Kidney epithelial cell (primary cell): ENCODE measurements at places on chromosomes 5 and 9. TPM values are rescaled to one million over a fixed set of nuclear protein-coding genes. Genes with fewer than 3 reads are reported as not detected.

DNA sequence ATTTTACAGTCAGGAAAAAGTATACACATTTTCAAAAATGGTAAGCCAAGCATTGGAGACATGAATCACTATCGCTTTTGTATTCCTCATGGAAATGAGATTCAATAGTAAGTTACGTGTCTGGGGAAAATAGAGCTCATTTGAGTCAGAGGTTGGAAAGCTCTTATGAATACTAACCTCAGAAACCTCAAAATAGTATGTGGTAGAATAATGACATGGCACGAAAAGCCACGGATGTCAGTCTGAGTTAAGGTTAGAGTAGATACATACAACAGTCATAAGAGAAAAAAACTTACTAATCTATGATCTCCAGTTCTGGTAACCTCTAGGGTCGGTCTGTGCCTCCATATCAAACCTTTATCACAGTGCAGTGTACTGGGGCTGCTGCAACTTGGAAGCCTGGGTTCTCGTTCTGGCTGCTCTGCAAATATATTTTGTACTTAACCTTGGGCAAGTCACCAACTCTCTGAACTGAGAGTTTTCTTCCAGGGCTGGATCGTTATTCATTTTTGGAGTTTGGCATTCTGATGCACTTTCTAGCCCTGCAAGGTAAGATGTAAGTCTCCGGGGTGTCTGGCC lies 31.8 kb downstream of the MAP1B start:
- DNase-seq, result peak; percentile 58

SLIT3 gene
- total RNA-seq, result 2.9 and 5.0 TPM in 2 replicates

GRCh38 chr5:180207593-180207992 lies 1.4 kb downstream of the RASGEF1C start:
- DNase-seq, result no peak

GRCh38 chr9:123642291-123643278 lies 286.6 kb downstream of the CRB2 start:
- no peak for DNase-seq

- no peak for DNase-seq
Observed at GRCh38 chr9:122090287-122090883, 2.7 kb downstream of the TTLL11 start.

DNA sequence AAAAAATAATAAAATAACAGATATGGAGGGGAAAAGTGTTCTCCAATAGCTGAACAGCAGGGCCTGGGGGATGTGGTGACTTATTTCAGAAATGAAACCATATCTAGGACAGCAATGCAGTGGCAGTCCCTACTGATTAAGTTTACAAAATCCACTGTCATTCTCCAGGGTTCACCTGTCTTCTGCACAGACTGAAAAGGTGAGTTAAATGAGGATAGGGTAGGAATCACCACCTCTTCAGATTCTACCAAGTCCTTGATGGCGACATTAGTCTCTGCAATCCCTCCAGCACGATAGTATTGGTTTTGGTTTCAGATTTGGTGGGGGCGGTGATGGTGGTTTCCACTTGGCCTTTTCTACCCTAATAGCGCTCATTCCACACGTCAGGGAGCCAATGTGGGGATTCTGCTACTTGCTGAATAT lies 32.3 kb upstream of the NPM1 start:
- DNase-seq, result no peak

DNA sequence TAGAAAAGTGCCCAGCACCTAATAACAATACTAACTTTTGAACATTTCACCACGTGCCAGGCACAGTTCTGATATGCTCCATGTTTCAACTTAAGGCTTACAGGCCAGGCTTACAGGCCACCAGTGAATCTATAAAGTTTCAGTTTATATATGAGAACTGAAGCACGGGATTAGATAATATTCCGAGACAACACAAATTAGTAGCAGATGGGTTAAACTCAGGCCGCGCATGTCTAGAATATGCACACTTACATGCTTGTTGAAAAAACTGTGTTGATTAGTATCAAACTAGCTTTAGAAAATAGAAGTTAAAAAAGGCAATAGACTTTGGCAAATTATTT lies 587.9 kb downstream of the MTRR start:
- DNase-seq, result no peak

- no peak for DNase-seq
Observed at GRCh38 chr9:96116275-96117064, 185.5 kb downstream of the HSD17B3 start.

GRCh38 chr9:119526698-119527097 lies 157.5 kb upstream of the BRINP1 start:
- DNase-seq, result no peak

DNA sequence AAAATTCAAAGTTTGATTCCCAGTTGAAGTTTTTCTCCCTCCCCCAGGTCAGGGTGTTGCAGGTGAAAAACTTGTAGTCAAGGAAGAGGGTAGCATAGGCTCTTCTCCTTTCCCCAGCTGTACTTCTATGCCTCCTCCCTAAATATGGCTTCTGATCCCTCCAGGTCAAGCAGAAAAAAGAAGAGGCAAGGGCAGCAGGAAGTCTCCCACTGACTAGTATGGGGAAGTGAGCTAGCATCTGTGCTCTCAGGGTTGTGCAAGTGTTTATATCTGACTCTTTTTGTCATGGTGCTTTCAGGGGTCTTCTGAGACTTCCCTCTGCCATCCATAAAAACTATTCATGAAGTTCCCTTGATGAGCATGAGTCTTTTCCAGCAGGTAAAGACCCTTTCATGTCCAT lies 76.0 kb downstream of the ATPSCKMT start:
- no peak for DNase-seq

FBXL17 gene
- total RNA-seq, result 11.6 and 12.7 TPM in 2 replicates

MBLAC2 gene
- total RNA-seq, result 4.6 and 5.6 TPM in 2 replicates

DNA sequence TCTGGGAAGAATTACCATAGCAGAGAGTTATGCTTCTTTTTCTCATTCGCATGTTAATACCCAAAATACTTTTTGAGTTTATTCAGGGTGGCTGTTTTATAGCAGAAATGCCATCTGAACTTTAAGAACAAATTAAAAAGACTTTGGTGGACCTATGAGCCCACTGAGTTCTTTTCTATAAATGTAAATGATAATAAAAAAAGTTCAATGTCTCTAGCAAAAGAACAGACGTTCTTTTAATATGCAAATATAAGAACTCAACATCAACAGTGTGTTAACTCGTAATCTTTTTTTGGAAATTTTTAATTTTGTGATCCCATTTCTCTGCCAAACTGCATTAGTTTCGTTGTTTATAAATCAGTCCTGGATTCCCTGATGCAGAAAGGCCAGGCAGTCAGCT lies 1283.0 kb upstream of the NUDT12 start:
- no peak for DNase-seq

DNA sequence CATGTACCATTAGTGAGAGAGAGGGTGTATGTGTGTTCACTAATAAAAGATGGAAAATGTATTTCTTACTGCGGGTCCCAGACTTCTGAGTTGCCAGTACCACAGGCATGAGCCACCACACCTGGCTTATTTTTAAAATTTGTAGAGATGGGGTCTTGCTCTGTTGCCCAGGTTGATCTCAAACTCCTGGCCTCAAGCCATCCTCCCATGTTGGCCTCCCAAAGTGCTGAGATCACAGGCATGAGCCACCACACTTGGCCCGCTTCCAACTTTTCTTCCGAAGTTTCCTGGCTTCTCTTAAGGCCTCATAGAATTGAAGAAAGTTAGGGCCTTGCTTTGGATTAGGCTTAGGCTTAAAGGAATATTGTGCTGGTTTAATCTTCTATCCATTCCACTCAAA lies 40.4 kb upstream of the F2RL2 start:
- no peak for DNase-seq

GRCh38 chr9:38263532-38263931 lies 129.0 kb upstream of the ALDH1B1 start:
- no peak for DNase-seq

MIER3 gene
- 13.5 and 18.1 TPM in 2 replicates for total RNA-seq

- DNase-seq, result no peak
Observed at GRCh38 chr5:54234304-54234933, 76.0 kb downstream of the ARL15 start.

DNA sequence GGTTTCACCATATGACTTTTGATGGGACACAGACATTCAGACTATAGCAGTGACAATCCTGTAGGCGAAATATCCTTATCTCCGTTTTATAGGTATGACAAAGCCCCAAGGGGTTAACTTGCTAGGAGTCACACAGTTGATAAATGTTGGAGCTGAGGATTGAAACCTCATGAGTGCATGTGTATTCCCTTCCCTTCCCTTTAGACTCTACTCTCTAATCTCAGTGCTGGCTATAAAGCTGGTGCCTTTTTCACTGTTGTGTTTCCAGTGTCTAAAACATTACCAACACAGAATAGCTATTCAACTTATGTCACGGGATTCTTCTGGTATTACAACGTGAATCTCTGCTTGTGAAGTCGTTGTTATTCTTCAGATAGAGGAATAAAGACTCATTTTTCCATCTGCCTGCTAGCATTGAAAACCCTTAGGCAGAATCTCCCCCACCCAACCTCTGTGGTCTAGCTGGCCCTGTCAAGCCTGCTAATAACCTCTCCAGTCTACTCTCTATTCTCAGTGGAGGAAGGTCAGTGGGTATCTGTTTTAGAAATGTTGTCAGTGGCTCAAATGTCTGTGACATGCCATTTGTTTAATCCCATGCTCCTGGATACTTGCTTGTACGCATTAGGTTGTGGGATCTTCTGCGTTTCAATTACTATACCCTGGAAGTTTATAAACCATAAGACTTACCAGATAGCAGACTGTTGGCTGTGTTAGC lies 121.2 kb downstream of the TLE4 start:
- no peak for DNase-seq

GRCh38 chr5:126234563-126235195 lies 188.5 kb upstream of the GRAMD2B start:
- DNase-seq, result peak; percentile 32

DNA sequence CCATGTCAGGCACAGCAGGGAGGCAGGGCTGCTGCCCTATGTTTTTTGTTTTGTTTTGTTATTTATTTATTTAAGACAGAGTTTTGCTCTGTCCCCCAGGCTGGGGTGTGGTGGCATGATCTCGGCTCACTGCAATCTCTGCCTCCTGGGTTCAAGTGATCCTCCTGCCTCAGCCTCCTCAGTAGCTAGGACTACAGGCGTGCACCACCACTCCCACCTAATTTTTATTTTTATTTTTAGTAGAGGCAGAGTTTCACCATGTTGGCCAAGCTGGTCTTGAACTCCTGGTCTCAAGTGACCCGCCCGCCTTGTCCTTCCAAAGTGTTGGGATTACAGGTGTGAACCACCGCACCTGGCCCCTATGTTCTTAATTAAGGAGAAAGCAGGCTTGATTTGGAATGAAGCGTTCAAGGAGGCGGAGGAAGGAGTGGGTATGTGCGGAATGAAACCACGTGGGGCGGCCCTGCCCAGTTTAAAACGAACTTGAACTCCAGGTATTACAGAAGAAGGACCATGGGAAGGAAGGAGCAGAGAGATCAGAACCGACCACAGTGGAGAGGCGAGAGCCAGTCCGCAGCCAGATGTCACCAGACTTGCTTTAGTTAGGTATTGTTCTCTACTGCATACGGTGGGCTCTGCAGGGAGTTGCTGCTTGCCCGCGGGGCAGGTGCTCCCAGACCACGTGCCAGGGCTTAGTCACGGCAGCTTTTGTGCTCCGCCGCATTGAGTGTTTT lies 34.9 kb upstream of the EPB41L4B start:
- no peak for DNase-seq

MPDZ gene
- total RNA-seq, result 17.3 and 27.2 TPM in 2 replicates

GRCh38 chr9:107169796-107170195 lies 113.3 kb upstream of the RAD23B start:
- DNase-seq, result no peak

- no peak for DNase-seq
Observed at GRCh38 chr9:28981129-28981528, 1407.8 kb upstream of the C9orf72 start.

OR13D1 gene
- total RNA-seq, result not detected in 2 replicates

DNA sequence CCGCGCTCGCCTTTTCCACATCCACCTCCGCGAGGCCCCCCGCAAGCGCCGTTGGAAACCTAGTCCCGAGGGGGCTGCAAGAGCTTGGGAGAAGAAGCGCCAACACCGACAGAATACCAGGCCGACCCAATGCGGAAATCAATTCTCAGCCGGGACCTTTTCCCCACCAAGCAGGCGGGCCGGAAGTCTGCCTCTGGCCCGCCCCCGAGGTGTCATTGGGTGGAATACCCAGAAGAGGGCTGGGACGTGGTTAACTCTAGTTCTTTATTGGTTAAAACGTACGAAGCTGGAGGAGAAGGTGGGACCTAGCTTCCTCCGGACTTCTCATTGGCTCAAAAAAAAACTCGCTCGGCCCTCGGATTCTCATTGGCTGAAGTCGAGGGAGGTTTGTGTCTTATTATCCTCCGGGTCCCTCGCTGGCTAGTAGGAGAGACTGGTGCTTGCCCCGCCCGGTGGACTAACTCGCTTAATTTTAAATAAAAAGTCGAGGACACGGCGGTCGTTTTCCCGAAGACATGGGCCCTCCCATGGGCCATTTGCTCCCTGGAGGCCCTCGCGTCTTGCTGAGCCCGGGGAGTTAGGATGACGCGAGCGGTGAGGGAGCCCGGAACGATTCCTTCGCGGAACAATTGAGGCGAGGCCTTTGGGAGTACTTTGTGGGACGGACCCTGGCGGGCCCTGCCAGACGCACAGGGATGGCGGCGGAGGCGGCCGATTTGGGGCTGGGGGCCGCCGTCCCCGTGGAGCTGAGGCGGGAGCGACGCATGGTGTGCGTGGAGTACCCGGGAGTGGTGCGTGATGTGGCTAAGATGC lies at the start of gene GTF3C5:
Gene GTF3C5 (plus strand): TSS at position 681 of the 813 bp plus-strand sequence. CDS start 15 bp downstream, at position 696.
- DNase-seq, result peak; percentile 95

SPINK13 gene
- total RNA-seq, result not detected in 2 replicates

- DNase-seq, result no peak
Observed at GRCh38 chr9:100848726-100849125, 179.8 kb upstream of the PLPPR1 start.

- DNase-seq, result no peak
Observed at GRCh38 chr9:130984521-130984920, 24.5 kb upstream of the LAMC3 start.

TRIM7 gene
- 2.9 and 4.4 TPM in 2 replicates for total RNA-seq

PCDHGA4 gene
- total RNA-seq, result 3.5 and 3.6 TPM in 2 replicates

SMIM33 gene
- not detected in 2 replicates for total RNA-seq

DNA sequence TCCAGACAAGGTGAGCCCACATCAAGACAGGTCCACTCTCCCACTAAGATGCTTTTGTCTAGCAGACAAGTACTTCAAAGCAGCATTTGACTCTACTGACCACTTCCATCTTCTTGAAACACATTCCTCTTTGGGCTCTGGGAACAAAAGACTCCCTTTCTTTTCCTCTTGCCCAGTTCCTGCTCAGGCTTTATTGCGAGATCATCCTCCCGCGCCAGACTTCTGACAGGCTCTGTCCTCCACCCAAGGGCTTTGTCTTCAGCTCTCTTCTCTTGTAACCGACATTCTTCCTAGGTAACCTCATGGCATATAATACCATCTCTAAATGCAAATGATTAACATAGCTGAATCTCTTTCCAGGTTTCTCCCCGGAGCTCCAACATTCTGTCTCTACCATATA lies 85.8 kb downstream of the NUDT12 start:
- no peak for DNase-seq

- DNase-seq, result no peak
Observed at GRCh38 chr9:131727184-131727759, 12.6 kb downstream of the RAPGEF1 start.
